Stimulated activated CD4-positive, alpha-beta T cell treated with anti-CD3 and anti-CD28 coated beads, TNF-alpha, amount 100 ng/mL, for 4 hours (primary cell): ENCODE measurements at places on chromosomes 3 and 15.

GRCh38 chr3:186002884-186003472, 65.2 kb upstream of the TRA2B start:
- no peak for DNase-seq

DNA sequence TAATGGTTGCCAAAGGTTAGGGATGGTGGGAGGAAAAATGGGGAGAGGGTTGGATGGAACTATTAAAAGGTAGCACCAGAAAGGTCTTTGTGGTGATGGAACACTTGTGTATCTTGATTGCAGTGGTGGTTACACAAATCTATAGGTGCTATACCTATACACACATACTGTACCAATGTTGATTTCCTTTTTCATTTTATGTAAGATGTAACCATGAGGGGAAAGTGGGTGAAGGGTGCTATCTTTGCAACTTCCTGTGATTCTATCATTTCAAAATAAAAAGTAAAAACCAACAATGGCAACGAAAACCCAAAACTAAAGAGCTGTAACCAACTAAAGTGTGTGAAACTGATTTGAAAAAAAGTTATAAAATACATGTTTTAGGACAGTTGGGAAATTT, 761 bp upstream of the ZNF35 start:
- no peak for DNase-seq

DNA sequence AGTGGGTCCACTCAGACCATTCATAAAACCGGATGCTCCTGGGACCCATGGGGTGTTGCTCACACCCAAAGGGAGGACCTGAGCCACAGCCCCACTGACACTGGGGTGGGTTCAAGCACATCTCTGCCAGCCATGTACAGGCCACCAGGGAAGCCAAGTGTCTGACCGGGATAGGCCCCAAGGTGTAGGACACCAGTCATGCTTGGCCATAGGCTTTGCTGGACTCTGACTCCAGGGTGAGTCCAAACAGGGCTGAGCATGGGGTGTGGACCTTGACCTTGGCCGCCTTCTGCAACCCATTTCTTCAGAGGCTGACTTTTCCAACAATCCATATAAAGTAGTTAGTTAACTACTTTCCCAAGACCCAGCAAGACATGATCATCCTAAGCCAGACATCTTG, 31.4 kb upstream of the DUSP7 start:
- no peak for DNase-seq

DNA sequence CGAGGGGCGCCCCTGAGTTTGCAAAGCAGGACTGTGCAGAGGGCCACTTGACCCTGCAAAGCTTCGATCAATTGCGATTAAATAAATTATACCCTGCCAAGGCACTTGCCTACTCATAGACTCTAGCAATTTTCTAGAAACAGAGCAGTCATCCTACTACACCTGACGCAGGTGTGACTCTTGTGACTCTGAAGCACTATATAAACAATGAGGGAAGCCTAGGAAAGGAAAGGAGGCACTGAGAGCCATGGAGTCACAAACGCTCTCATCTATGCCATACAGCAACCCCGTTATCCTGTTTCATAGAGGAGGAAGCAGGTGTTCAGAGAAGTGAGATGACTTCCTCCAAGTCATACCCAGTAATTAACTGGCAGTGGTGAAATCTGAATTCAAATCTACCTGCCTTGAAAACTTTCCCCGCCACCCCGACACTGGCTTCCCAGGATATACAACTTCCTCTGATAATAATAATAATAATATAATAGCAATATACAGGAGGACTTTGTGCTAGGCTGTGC, 14.4 kb downstream of the ARHGEF3 start:
- DNase-seq = no peak

DNA sequence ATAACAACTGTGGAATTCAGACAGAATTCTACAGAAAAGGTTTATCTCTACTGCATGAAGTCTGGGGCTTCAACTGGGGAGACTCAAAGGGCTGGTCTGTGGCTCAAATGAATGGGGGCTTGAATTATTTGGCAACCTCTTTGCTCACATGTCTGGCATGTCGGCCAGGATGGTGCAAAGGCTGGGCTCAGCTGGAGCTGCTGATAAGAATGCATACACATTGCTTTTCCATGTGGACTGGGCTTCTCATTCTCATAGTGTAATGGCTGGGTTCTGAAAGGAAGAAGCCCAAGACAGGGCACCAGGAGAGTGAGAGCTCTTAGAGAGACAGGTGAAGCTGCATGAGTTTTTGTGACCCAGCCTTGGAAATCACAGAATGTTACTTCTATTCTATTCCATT, 194.3 kb upstream of the SGO1 start:
- DNase-seq = no peak

DNA sequence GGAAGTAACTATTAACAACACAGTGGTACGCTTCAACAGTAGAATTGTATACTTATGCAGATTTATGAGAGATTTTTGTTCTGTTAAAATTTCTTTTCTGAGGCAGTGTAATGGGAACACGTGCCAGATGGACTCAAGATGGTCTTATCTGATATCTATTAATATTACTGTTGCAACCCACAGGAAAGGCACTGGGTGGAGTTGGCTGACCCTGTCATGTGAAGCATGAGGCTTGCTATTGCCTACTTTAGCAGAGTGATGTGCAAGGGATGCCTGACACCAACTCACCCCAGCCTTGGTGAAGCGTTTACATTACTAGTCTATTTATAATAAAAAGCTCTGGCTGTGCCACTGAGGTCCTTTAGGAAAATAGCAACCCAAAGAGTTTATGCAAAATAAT, 19.8 kb upstream of the ARNT2 start:
- DNase-seq = no peak

DNA sequence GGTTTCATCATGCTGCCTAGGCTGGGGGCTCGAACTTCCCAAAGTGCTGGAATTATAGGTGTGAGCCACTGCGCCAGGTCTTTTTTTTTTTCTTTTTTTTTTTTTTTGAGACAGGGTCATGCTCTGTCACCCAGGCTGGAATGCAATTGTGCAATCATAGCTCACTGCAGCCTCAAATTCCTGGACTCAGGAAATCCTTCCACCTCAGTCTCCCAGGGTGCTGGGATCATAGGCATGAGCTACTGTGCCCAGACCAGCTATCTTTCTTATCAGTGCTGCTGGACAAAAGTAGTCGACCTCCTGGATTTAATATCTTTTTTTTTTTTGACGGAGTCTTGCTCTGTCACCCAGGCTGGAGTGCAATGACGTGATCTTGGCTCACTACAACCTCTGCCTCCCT, 60.8 kb downstream of the TFDP2 start:
- DNase-seq = no peak

DNA sequence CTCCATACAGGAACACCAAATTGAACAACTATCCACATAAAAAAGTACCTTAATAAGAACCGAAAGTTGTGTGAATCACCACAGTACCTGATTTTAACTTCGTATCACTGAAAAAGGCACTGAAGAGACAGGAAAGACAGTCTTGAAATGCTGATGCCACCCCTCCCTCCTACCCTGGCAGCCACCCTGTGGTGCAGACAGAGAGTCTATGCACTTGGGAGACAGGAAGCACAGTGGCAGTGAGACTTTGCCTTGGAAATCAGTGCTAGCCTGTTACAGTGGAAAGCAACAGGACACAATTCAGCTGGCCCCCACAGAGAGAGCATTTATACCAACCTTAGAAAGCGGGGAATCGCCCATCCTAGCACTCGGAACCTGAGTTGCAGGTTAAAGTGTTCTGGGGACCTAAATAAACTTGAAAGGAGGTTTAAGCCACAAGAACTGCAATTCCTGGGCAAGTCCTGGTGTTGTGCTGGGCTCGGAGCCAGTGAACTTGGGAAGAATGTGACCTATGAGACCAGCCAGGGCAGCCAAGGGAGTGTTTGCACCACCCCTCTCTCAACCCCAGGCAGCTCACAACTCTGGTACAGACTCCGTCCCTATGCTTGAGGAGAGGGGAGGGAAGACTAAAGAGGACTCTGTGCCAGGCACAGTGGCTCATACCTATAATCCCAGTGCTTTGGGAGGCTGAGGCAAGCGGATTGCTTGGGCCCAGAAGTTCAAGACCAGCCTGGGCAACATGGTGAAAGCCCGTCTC, 240.1 kb downstream of the ISL2 start:
- DNase-seq = no peak

DNA sequence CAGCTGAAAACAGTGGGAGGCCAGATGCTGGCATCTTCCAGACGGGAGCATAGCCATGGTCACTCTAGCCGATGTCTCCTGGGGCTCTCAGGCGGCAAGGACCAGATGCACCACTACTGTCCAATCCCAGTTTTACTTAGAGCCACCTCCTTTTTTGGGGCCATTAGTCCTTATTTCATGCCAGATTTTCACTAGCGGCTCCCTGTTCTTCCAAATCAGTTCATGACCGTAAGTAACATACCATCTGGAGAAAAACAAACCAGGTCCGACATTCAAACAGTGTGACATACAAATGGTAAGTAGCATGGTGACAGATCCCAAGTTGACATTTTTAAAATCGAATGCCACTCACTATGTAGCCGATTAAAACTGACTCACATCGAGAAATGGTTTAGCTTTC, 4.1 kb upstream of the MAP6D1 start:
- no peak for DNase-seq

- no peak for DNase-seq
Observed at GRCh38 chr15:98174286-98174685, 213.8 kb downstream of the ARRDC4 start.

DNA sequence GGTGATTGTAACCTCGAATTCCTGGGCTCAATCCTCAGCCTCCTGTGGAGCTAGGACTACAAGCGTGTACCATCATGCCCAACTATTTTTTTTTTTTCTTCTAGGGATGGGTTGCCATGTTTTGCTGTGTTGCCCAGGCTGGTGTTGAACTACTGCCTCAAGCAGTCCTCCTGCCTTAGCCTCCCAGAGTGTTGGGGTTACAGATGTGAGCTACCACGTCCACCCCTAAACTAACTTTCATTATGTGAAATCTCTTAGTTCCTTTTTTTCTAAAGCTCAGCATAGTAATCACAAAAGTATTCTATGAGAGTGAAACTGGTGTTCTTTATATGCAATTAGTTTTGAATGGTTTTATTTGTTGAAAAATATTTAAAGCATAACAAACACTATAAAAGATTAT, 92.1 kb downstream of the XRN1 start:
- no peak for DNase-seq

- no peak for DNase-seq
Observed at GRCh38 chr15:40545457-40545856, 19.4 kb downstream of the CCDC32 start.

DNA sequence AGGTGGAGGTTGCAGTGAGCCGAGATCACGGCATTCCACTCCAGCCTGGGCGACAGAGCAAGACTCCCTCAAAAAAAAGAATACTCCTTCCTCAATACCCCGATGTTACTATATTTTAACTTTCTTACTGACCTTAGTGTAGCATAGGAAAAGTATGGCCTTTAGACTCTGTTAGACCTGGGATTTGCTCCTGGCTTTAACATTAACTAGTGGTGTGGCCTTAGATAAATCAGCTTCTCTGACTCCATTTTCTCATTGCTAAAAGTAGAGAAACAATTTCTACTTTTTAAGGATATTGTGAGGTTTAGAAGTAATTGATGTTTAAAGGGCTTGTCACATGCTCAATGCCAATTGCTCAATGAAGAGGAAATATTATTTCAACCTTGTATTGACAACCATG, 7.6 kb upstream of the IL1RAP start:
- no peak for DNase-seq

- DNase-seq = no peak
Observed at GRCh38 chr3:152330559-152330958, 61.8 kb downstream of the MBNL1 start.

DNA sequence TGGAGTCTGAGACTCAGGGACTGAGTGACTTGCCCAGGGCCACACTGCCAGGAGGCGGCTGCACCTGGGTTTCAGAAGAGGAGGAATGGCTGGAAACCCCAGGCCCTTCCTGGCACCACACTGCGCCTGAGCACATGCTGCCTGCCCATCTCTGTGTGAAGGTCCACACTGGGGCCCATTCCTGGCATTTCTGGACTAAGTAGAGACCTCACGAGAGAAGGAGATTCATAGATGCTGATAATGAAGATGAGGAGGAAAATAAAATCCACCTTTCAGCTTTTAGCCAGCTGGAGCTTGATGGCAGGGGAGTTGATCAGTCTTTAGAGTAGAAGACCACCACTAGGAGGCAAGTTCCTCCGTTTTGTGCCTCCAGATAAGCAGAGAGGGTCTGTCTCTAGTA, 40.2 kb upstream of the TF start:
- no peak for DNase-seq

DNA sequence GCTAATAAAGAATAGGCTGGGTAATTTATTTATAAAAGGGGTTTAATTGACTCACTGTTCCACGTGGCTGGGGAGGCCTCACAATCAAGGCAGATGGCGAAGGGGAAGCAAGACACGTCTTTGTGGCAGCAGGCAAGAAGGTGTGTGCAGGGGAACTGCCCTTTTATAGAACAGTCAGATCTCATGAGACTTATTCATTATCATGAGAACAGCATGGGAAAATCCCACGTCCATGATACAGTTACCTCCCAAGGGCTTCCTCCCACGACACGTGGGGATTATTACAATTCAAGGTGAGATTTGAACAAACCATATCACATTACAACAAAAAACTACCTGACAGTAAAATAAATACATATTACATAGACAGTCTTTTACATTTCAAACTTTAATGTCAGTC, 414.9 kb downstream of the NAALADL2 start:
- no peak for DNase-seq

DNA sequence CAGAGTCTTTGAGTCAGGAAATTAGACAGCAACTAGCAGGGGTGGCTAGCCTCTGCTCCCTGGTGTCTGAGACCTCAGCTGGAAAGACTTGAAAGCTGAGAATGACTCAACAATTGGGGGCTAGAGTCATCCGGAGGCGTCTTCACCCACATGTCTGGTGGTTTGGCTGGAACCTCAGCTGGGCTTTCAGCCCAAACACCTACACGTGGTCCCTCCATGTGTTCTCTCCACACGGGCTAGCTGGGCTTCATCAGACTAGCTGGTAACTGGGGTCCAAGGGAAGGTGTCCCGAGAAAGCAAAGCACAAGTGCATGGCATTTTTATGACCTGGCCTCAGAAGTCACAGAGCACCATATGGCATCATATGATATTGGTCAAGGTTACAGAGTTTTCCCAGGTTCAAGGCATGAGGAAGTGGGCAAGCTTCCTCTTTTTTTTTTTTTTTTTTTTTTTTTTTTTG, 19.9 kb upstream of the ABHD2 start:
- no peak for DNase-seq

- no peak for DNase-seq
Observed at GRCh38 chr15:61816856-61817255, 243.4 kb downstream of the VPS13C start.

DNA sequence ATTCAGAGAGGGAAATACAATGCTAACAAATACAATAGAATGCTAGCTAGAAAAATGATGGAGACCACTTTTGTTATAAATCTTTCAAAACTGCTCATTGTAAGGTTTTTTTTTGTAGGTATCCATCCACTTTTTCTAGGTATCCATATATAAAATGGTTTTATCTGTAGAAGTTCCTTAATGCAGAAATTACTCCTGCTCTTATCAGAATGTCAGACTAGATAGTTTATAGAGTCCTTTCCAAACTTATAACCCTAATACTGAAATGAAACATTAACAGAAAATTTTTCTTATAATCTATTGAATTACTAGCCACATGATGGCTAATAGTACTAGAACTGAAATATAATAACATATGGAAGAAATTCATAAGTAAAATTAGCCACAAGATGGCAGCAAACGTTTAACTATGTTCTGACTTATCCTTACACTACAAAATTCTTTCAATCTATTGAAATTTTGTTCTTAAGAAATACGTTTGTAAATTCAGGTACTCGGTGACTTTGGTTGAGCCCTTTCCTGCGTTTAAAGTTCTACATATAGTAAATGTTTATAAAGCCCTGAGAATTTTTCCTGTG, 58.5 kb downstream of the ECT2 start:
- DNase-seq = no peak

GRCh38 chr3:12395349-12396012, 88.8 kb upstream of the TSEN2 start:
- DNase-seq = no peak
